IMR-90 (cell line): ENCODE measurements at places on chromosomes 6 and 20.
A peak's percentile ranks its signal among the peaks of the same experiment; 100 is the strongest.

DNA sequence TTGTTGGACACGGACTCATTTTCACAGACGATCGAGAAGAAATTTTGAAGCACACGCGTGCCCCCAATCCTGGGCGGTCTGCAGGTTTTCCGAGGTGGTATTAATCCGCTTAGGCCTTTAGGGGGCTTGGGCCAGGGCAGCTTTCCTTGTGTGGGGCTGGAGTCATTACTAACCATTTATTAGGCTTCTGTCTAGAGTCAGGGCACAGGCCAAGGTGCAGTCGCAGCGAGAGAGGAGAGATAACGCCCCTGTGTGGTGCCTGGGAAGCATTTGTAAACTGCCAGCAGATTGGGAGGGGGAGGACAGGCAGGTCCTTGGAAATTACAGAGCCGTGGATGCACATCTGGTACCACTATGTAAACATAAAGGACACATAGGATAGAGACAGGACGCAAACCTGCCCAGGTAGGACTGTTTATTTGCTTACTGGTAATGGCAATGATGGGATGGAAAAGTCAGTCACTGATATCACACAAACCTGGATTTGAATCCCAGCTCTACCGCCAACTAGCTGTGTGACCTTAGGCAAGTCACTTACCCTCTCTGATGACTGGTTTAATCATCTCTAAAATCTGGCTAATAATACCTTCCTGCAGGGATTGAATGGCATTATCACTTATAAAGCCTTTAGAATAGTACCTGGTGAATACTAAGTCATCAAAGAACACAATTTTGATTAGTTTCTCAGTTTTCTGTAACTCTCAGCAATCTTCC, 76.4 kb downstream of the TMEM242 start:
- no peak for DNase-seq

GRCh38 chr6:46882645-46883044, 39.1 kb downstream of the ADGRF5 start:
- DNase-seq: no peak

DNA sequence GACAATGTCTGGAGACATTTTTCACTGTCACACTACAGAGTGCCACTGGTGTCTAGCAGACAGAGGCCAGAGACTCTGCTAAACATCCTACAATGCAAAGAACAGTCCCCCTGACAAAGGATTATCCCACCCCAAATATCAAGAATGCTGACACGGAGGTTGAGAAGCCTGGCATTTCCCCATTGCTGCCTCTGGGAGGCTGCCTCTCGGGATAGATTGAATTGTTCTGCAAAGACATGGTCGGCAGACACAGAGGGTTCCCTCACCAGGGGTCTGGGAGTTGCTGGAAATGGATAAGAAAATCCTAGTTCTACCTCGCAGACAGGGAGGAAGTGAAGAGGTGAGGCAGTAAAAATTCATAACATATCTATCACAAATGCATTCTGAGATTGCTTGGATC, 166.4 kb upstream of the AGPAT4 start:
- DNase-seq: no peak

GRCh38 chr6:160218810-160219209, 39.8 kb downstream of the SLC22A2 start:
- peak; percentile 1 for DNase-seq

DNA sequence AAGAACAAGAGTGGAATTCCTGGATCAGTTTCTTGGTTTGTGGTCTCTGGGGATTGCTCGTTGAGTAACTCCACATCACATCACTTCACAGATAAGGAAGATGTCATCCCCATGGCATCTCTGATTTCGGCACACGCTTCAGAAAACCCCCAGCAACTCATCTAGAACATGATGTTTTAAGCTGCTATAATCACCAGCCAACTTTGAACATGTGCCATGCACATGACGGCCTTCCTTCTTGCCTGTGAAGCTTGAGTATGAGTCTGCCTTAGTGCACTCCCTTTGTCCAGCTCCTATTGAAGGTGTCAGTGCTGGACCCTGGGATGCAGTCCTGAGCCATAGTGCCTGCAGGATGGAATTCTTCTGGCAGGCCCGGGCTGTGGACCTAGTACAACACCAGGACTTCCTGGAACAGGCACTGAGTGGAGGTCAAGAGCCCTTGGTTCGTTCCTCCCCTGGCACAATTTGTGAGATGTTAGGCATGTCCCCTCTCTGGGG, 231.5 kb upstream of the SUPT3H start:
- peak; percentile 96 for DNase-seq

GRCh38 chr6:53359843-53360092, 11.0 kb upstream of the ELOVL5 start:
- no peak for DNase-seq

GRCh38 chr6:111802015-111802414, 71.2 kb downstream of the FYN start:
- DNase-seq: no peak

- no peak for DNase-seq
These were observed 460.4 kb upstream of the SOX4 start for GRCh38 chr6:21132856-21133838.

- peak; percentile 57 for DNase-seq
These were observed 101.5 kb downstream of the RNF144B start for GRCh38 chr6:18488526-18489270.

- DNase-seq: no peak
These were observed 64.5 kb downstream of the BFSP1 start for GRCh38 chr20:17466641-17467040.

DNA sequence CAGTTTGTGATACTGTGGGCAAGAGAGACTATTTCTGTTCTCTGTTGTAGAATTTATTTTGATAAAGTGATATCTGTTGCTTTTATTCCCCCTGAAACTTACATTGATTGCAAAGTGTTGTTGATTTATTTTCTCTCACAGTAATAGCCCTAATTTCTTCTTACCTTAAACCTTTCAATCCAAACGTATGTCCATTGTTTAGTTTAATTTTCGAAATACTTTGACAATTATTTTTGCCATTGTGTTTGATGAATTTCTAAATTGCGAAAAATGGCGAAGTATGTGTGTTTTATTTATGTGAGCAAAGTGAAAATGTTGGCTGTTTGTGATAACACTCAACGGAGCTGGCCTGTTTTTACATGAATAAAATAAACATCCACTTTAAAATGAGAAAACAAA, 381 bp upstream of the ZSCAN26 start:
- DNase-seq: no peak

- no peak for DNase-seq
These were observed 15.8 kb downstream of the TIAM2 start for GRCh38 chr6:155010940-155011339.

DNA sequence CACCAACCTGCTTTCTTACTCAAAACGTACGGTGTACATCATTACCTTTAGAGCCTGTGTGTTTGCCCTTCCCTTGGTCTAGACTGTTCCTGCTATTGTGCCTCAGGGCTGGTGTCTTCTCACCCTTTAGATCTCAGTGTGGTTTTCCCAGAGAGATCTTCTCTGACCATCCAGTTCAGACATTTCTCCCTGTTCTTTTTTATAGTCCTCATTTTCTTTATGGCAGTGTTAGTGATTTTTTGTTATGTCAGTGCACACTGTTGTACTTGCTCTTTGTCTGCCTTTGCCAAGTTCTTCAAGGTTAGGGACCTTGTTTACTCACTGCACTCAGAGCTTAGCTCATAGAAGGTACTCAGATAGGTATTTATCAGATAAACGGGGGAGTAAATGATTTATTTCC, 82.8 kb downstream of the ATRN start:
- DNase-seq: no peak

GRCh38 chr20:63972312-63973159, 2.8 kb upstream of the ZNF512B start:
- no peak for DNase-seq

GRCh38 chr20:43765916-43766315, 39.1 kb upstream of the GTSF1L start:
- no peak for DNase-seq

GRCh38 chr6:148720406-148720805, 26.4 kb upstream of the UST start:
- peak; percentile 66 for DNase-seq

GRCh38 chr6:45677381-45678284, 299.9 kb upstream of the SUPT3H start:
- peak; percentile 66 for DNase-seq

DNA sequence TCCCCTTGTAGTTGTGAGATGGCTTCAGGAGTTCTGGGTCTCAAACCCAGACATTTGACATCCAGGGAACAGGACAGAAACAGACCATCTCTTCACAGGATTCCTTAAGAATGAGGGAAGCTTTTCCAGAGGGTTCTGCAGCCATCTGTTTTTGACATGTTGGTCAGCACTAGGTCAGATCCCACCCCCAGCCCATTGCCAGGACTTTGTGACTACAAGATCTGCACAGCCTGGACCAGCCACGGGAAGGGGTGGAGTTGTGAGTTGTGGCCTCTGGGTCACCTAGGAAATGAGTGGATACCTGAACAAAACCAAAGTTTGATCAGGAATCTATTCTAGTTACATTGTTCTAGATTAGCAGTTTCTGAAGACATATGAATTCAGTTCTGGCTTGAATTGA, 39.2 kb upstream of the SSTR4 start:
- DNase-seq: no peak

DNA sequence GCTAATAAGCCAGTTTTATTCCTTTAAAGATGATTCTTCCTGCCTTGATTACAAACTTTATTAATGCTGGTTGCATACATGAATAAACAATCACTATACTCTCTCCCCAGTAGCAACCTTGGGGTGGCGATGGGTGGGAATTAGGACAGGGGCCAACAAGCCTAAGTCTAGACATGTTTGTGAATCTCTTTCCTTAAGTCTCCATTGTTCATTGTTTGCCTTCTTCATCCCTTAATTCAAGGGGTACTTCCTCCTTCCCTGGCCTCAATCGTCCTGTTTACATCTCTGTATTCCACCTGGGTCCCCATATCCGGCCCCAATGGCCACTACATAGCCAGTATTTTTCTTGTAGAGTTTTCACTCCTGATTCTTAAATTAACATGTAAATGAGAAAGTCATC, 66.0 kb downstream of the ARHGAP18 start:
- DNase-seq: no peak

DNA sequence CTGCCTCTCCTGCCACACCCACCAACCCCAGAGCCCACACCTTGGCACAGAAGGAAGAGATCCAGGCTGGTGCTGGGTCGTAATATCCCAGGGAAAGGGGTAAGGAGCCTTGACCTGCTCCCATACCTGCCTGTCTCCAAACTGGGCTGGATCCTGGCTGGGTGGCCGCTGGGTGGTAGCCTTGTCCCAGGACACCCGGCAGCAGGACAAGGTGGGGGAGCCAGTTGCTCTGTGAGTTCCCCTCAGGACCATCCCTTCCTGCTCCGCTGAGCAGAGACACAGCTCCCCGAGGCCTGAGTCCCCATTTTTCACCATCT, 58.8 kb downstream of the UBE2V1 start:
- DNase-seq: no peak

GRCh38 chr20:31607640-31608250, 2.7 kb downstream of the ID1 start:
- no peak for DNase-seq

DNA sequence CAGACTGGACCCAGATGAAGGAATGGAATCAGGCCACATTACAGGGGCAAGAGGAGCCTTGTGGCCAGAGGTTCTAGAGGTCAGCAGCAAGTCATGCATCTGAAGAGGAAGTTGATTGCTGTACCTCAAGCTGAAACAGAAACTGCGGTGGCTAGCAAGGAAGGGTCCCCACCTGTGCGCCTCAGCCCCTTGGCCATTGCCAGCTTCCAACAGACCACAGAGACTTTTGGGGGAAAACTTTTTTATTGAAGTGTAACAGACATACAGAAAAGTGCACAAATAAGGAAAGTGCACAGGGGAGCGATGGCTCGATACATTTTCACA, 26.8 kb upstream of the SLC9A8 start:
- DNase-seq: no peak

DNA sequence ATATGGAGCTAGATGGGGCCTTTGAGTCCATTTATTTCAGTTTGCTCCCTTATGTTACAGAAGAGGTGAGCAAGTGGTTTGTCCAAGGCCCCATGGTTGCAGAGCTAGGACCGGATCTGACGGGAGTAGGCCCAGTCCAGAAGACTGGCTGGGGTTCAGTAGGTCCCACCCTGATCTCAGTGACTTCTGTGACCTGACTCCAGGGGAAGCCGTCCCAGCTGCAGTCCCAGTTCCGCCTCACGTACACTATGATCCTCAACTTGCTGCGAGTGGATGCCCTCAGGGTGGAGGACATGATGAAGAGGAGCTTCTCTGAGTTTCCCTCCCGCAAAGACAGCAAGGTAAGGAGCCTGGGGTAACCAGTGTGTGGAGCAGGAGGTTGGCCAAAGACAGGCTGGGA, 5.4 kb downstream of the DXO start:
- DNase-seq: no peak

- no peak for DNase-seq
These were observed 567.5 kb upstream of the SLC35B3 start for GRCh38 chr6:9002833-9003232.

GRCh38 chr20:46683939-46684750, 5.1 kb downstream of the TP53RK start:
- DNase-seq: peak; percentile 80

- DNase-seq: no peak
These were observed 136.0 kb downstream of the MTHFD1L start for GRCh38 chr6:151001387-151002056.

DNA sequence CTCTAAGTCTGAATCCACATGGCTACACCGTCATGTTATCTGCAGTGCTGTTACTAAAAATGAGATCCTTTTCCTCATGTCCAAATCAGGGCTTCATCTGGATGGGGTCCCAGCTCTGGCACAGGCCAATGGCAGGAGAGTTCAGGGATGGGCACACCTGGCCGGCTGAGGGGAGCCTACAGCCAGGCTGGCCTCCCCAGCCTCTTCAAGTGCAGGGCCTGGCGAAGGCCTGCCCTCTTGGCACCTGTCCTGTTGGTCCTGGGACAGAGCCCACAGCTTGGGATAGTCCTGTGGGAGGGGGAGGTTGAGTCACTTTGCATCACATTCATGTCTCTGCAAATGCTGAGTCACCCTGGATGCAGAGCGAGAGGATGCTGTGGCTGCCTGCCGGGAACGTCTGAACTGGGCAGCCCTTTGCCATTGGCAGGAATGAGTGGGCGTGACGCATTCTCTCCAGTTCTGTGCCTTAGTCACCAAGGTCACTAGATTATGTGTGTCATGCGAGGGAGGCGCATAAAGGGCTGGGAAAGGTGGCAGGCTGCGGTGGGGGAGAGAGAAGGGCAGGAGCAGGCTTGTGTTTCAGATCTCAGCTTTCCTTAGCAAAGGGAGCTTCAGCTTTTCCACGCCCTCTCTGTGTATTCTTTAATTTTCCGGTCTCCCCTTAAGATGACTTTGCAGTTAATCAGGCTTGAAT, 223.2 kb upstream of the ECI2 start:
- peak; percentile 100 for DNase-seq

- no peak for DNase-seq
These were observed 178.2 kb downstream of the PTPRT start for GRCh38 chr20:43011491-43011890.

DNA sequence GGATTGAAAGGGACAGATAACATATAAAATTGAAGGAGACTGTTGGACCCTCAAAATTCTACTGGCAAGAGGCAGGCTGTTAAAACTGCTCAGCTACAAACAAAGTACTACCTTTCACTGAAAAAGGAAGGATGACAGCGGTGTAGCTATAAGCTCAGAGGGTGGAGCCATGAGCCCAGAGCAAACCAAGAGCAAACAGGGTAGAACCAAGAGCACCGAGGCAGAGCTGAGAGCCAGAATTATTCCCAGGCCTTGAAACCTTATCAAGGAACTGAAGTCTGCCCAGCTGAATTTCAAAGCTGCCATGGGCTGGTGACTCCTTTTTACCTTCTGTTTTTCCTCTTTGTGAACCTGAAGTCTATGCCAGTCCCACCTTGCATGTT, 74.7 kb upstream of the SLC4A11 start:
- no peak for DNase-seq

- DNase-seq: no peak
These were observed 56.7 kb upstream of the TNFRSF21 start for GRCh38 chr6:47366335-47366890.

- DNase-seq: no peak
These were observed 8.8 kb upstream of the HMGA1 start for GRCh38 chr6:34227761-34228421.
